ENCODE measurements at places on chromosomes 2 and 18. TPM values are rescaled to one million over a fixed set of nuclear protein-coding genes. Genes with fewer than 3 reads are reported as not detected.

DNA sequence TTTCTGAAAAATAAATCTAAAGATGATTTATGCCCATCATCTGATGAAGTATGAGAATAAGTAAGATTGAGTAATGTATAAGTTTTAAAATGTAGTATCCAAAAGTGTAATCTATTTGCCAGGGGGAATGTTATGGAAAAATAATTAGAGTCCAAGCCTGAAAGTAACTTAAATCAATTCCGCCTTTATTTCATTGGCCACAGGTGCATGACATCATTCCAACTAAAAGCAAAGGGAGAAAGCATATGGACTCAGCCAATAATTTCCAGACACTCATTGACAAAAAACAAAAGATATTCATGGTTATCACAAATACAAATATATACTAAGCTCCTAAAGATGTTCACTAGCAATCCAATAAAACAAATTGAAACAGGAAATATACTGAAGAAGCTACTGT is 752.6 kb upstream of the TMEFF2 start:
- H3K4me3 ChIP-seq, result no peak overlapping the region
- H3K36me3 ChIP-seq, result no peaks in the 10 kb centered on the region
- H3K4me1 ChIP-seq, result no peaks in the 10 kb centered on the region
- no peaks in the 10 kb centered on the region for H3K27me3 ChIP-seq
- H3K27ac ChIP-seq, result no peak overlapping the region

DNA sequence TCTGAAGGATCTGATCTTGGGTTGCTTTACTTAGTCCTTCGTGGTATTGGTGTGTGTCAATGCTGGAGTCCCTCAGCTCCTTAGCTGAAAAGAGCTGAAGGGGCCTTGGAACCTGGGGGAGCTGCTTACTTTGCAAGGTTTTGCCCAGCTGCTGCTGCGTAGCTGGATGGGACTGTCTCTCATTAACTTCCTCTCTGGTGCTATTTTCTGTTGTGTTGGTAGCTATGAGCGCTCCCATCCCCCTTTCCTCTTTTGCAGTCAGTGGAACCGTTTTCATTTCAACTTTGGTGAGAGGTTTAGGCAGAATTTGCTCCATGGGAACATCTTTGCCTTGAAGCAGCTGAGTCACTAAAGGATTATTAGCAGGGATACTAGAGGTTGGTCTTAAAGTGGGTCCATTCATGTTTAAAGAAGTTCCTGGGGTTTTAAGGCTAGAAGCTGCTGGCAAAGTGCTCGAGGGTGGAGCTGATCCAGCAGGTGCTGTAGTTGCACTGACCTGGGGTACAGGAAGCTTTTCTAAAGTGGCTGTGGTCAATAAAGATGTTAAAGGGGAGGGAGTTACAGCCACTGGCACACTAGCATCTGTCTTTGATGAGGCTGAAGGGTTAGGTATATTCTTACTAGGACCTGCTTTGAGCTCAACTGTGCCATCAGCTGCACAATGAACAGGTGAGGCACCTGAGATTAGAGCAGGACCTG is 69.9 kb upstream of the DTNB start:
- DNase-seq, result no peak
- H3K27me3 ChIP-seq, result no peaks in the 10 kb centered on the region
- H3K4me1 ChIP-seq, result no peaks in the 10 kb centered on the region
- peak overlapping the region; percentile 41 for H3K27ac ChIP-seq
- H3K4me3 ChIP-seq, result no peak overlapping the region
- H3K36me3 ChIP-seq, result peaks cover 33% of the 10 kb centered on the region

GRCh38 chr2:104867813-104868504 is 14.0 kb downstream of the POU3F3 start:
- no peaks in the 10 kb centered on the region for H3K36me3 ChIP-seq
- H3K27me3 ChIP-seq, result peaks cover 7% of the 10 kb centered on the region
- H3K4me3 ChIP-seq, result no peak overlapping the region
- H3K4me1 ChIP-seq, result no peaks in the 10 kb centered on the region
- H3K27ac ChIP-seq, result no peak overlapping the region
- no peak for DNase-seq

DNA sequence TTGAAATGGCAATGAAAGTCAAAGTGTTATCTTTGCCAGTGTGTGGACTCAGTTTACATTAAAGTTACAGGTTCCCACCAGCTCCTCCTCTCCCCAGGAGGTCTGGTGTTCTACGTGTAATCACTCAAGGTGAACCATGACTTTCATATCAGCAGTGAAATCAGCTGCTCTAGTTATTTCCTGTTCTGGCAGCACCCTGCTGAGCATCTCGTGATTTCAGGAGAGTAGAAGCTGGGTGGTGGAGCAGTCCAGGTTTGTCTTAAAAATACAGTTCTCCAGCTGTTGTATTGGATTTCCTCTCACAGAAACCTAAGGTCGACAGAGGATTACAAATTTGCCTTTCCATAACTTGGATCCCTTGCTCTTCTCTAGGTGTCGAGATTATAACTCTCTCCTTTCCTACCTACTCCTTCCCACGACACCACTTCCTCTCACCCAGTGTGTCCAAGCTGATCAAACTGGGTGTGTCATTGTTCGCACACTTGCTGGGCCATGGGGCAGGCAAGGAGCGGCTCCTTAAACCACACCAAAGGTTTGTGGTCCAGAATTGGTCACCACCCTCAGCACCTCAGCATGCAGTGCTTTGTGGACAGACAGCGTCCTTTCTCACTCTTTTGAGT is 13.0 kb upstream of the ARHGAP25 start:
- peak overlapping the region; percentile 68 for H3K27ac ChIP-seq
- H3K27me3 ChIP-seq, result no peaks in the 10 kb centered on the region
- peak; percentile 69 for DNase-seq
- H3K36me3 ChIP-seq, result no peaks in the 10 kb centered on the region

GRCh38 chr2:234823196-234823876 is 128.5 kb upstream of the SH3BP4 start:
- H3K27ac ChIP-seq, result no peak overlapping the region
- H3K4me1 ChIP-seq, result no peaks in the 10 kb centered on the region
- H3K36me3 ChIP-seq, result no peaks in the 10 kb centered on the region
- H3K4me3 ChIP-seq, result no peak overlapping the region

DNA sequence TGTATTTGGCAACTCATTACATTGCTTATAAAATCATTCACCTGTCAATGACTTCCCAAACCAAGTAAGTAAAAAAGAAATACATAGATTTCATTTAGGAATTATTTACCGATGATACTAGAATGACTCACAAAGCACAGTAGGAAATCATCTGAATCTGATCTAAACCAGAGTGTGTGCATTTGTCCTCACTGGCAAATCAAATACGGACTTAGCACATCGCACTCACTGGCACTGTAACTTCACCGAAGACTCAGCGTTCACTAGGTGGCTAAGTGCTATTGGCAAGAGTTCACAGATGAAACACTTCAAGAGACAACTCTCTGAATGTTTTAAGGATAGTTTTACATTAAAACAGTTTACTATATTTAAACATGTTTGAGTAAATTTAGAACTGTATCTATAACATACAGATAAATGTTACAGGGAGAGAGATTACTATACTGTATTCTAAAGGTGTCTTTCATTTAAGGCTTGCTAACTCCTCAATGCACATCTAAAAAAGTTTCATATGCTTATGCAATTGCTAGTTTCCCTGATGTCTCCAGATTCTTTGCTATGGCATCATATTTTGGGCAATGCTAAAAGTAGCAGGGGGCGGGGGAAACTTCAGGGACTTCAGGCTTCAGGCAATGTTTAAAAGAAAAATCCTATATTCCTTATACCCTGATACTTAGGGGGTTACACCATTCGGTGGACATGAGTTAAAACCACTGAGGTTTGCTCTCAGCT is 48.8 kb downstream of the STK39 start:
- H3K4me3 ChIP-seq, result no peak overlapping the region
- H3K27ac ChIP-seq, result no peak overlapping the region

CTLA4 gene
- 20.6 TPM for total RNA-seq

CD226 gene
- 58.6 TPM for total RNA-seq

CFLAR gene
- 253 TPM for total RNA-seq

Data from naive thymus-derived CD4-positive, alpha-beta T cell (primary cell).